ENCODE measurements at places on chromosomes 7 and 10. TPM values are rescaled to one million over a fixed set of nuclear protein-coding genes. Genes with fewer than 3 reads are reported as not detected.

The PBLD gene
- 2.0 TPM for polyA plus RNA-seq

The VSTM4 gene
- polyA plus RNA-seq = 1.1 TPM

The ASNS gene
- 4.4 TPM for polyA plus RNA-seq

The ANXA8L1 gene
- polyA plus RNA-seq = not detected

The TSPAN14 gene
- 20.0 TPM for polyA plus RNA-seq

The NOBOX gene
- not detected for polyA plus RNA-seq

The IL2RA gene
- 0.12 TPM for polyA plus RNA-seq

The NRG3 gene
- not detected for polyA plus RNA-seq

The CUL2 gene
- 30.8 TPM for polyA plus RNA-seq

The REEP3 gene
- 6.5 TPM for polyA plus RNA-seq

The AGR3 gene
- not detected for polyA plus RNA-seq

The DPP6 gene
- polyA plus RNA-seq = 0.22 TPM

The GPR26 gene
- polyA plus RNA-seq = not detected

The SPDYE9 gene
- polyA plus RNA-seq = not detected

The CPVL gene
- polyA plus RNA-seq = 1.6 TPM

The ST8SIA6 gene
- polyA plus RNA-seq = 0.13 TPM

The PRPF18 gene
- polyA plus RNA-seq = 15.8 TPM

The UBE2D1 gene
- polyA plus RNA-seq = 23.8 TPM

The MSMB gene
- not detected for polyA plus RNA-seq

The TMEM196 gene
- polyA plus RNA-seq = not detected

The MMD2 gene
- not detected for polyA plus RNA-seq

The FRAT2 gene
- polyA plus RNA-seq = 3.2 TPM

The HDAC9 gene
- 0.38 TPM for polyA plus RNA-seq

The SHTN1 gene
- polyA plus RNA-seq = 0.17 TPM

The ZNF425 gene
- polyA plus RNA-seq = 2.5 TPM

The PDE1C gene
- polyA plus RNA-seq = 0.39 TPM

The CPA2 gene
- polyA plus RNA-seq = not detected

The BICC1 gene
- 4.8 TPM for polyA plus RNA-seq

The PTN gene
- 0.20 TPM for polyA plus RNA-seq

The SFTPA1 gene
- not detected for polyA plus RNA-seq

The HYAL4 gene
- 1.7 TPM for polyA plus RNA-seq

The CPEB3 gene
- polyA plus RNA-seq = 0.44 TPM

The GHITM gene
- 253 TPM for polyA plus RNA-seq

The GOLGA7B gene
- 1.6 TPM for polyA plus RNA-seq

The USP54 gene
- 65.9 TPM for polyA plus RNA-seq

The CYP51A1 gene
- polyA plus RNA-seq = 4.9 TPM
